ENCODE measurements at places on chromosomes 1 and 21.

DNA sequence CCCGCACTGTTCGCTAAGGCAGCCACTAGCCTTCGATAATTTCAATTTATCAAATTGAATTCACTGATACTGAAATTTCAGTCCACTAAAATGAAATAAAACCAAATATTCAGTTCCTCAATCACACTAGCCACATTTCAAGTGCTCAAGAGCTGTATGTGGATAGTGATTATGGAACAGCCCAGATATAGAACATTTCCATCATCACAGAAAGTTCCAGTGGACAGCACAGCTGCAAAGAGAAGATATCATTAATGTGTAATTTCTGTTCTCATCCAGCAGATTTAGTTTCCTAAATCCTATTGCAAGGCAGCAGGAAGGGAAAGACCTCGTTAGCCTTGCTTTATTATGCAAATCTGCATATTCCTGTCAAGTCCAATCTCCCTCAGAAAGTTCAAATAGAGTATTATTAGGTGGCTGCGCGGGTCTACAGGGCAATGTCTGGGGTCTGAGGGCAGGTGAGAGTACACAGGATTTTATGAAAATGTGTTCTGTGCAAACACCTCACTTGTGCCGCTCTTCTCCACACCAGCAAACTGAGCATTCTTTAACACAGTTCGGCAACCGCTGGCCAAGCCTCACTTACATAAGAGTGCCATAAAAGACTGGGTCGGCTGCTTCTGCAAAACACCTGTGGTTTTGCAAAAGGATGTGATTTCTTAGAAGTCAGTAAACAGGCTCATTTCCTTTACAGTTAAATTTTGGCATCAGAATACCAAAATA is 22.4 kb downstream of the CAPZB start:
- no peak for DNase-seq
- no peaks in the 10 kb centered on the region for H3K36me3 ChIP-seq
- no peak overlapping the region for H3K4me3 ChIP-seq

DNA sequence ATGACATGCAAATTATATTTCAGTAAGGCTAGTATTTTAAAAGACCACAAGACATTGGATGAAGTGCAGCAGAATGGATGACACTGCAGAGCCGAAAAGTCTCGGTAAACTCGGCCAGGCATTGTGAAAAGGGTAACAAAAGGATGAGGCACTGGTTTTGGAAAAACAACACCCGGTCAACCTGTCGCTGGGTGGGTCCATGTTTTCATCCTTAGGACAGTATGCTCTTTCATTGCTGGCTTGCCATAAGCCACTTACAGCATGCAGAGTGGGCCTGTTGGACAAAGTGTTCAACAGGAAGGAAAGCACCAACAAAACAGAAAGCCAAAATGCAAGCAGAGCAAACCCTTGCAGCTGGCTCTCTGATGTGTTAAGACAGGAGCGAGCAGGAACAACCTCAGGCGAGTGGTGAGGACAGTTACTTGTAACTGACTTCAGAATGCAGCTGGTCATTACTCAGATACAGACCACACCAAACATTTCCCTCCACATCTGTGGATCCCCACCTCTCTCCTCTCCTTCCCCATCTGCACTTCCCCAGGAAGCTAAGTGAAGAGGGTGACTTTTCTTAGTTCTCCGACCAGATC is 2.9 kb upstream of the RCAN1 start:
- H3K36me3 ChIP-seq = no peaks in the 10 kb centered on the region
- H3K4me1 ChIP-seq = peaks cover 10% of the 10 kb centered on the region
- DNase-seq = no peak
- no peaks in the 10 kb centered on the region for H3K27me3 ChIP-seq
- H3K4me3 ChIP-seq = no peak overlapping the region

DNA sequence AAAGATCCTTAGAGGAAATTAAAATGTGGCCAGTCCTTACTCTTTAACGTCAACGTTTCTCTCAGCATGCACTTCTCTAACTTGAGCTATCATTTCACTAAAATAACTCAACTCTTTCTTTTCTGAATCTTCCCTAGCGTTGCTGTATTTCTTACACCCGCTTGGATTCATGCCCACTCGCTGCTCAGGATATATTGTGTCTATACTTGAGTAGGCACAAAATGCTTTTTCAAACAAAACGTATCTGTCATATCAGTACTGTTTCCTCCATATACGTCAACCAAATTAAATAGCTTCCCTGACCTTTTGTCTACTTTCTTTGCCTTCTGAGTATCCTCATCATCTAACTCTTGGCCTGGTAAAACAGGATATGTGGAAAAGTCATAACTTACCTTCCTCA is 549.7 kb downstream of the SMYD3 start:
- no peaks in the 10 kb centered on the region for H3K36me3 ChIP-seq
- DNase-seq = no peak
- peaks cover 29% of the 10 kb centered on the region for H3K4me1 ChIP-seq
- H3K27ac ChIP-seq = no peak overlapping the region
- H3K27me3 ChIP-seq = no peaks in the 10 kb centered on the region

GRCh38 chr1:36369061-36369861 is 16.5 kb downstream of the STK40 start:
- peak; percentile 92 for DNase-seq
- H3K27ac ChIP-seq = no peak overlapping the region
- no peaks in the 10 kb centered on the region for H3K27me3 ChIP-seq
- H3K4me3 ChIP-seq = no peak overlapping the region
- peaks cover 37% of the 10 kb centered on the region for H3K4me1 ChIP-seq
- H3K36me3 ChIP-seq = peaks cover 4% of the 10 kb centered on the region

- H3K27ac ChIP-seq = no peak overlapping the region
- H3K4me3 ChIP-seq = no peak overlapping the region
- no peak for DNase-seq
- no peaks in the 10 kb centered on the region for H3K27me3 ChIP-seq
These were observed 271.8 kb downstream of the HLX start for GRCh38 chr1:221150996-221151395.

DNA sequence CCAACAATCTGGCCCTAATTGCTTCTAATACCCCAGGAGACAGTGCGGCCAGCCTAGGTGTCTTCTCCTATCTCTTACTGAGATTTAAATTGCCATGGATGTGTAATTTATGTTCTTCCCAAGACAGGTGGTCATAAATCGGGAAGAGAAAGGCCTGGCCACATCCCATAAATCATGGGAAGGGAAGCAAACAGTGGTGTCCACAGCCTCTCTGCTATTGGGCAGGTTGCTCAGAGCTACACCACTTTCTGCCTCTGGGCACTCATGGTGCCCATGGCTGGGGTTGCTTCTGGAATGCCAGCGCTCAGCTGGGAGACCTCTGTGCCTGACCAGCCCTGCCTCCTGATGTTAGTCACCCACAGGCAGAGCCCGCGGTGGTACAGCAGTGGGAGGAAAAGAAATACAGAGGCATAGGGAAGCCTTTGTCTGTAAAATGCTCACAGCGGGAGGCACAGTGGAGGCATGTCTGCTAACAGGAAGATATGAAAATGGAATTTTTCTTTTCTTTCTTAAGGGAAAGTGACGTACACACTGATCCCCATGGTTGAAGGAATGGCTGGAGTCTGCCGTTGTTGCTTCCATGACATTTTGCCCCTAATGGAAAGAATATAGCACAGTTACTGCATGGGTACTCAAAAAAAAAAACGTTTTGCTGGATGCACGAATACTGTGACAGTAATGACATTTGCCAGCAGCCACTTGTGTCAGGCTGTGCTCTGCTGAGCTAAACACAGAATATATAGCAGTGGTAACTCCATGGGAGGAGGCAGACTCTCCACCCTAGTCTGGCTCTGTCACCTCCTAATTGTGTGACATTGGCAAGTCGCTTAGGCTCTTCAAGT is 21.9 kb downstream of the MTARC1 start:
- no peaks in the 10 kb centered on the region for H3K27me3 ChIP-seq
- no peak for DNase-seq
- no peaks in the 10 kb centered on the region for H3K4me1 ChIP-seq
- H3K36me3 ChIP-seq = no peaks in the 10 kb centered on the region

DNA sequence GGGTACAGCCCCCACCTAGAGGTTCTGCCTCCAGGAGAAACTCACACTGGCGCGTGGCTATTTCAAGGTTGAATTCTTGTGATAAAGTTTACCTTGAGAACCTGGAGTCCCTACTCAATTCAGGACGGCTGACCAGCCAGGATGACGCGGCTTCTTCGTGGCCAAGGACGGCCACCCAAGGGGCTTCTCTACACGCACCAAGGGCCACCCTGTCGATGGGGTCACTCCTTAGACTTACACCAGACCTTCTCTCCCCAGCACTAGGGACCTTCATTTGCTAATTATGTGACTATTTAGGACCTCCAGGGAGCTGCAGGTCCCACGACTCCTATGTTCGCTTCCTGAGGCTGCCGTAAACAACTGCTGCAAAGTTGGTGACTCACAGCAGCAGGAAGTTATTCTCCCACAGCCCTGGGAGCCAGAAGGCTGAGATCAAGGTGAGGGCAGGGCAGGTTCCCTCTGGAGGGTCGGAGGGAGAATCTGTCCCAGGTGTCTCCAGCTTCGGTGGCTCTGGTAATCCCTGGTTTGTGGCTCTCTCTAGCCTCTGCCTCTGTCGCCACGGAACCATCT is 135.9 kb downstream of the NPHP4 start:
- H3K27me3 ChIP-seq = no peaks in the 10 kb centered on the region
- DNase-seq = no peak
- H3K4me3 ChIP-seq = no peak overlapping the region

Measured in Karpas-422 (cell line).